WERI-Rb-1 (cell line): ENCODE measurements at places on chromosomes 4 and X.
A peak's percentile ranks its signal among the peaks of the same experiment; 100 is the strongest.

DNA sequence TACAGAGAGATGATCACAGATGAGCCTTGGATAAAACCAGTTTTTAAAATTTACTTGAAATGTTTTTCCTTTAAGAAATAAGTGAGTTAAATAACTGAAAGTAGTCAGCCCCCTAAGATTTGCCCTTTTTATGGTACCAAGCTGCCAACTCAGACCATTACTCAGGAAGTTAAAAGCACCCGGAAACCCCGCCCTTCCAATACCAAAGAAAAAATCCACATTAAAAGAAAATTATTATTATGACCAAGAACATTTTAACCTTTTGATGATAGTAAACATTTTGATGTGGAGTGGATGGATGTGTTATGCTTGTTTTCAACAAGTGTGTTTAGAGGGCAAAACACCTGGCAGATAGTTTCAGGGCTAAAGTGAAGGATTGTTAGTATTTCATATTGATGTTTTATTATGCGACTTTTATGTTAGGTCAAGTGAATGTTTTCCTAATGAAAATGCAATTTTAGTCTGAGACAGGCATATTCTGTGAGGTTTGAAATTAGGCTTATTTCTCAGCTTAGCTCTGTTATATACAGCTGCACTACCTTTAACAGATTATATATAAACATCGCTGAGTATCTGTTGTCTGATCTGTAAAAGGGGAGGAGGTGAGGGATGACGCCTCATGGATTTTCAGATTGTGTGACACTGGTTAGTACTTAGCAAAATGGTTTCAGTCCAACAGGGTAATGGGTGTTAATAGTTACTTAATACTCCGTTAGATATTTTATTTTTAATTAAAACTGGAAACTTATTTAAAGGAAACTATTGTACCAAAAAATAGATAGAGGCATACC, 89.0 kb downstream of the KDM6A start:
- DNase-seq, result no peak

DNA sequence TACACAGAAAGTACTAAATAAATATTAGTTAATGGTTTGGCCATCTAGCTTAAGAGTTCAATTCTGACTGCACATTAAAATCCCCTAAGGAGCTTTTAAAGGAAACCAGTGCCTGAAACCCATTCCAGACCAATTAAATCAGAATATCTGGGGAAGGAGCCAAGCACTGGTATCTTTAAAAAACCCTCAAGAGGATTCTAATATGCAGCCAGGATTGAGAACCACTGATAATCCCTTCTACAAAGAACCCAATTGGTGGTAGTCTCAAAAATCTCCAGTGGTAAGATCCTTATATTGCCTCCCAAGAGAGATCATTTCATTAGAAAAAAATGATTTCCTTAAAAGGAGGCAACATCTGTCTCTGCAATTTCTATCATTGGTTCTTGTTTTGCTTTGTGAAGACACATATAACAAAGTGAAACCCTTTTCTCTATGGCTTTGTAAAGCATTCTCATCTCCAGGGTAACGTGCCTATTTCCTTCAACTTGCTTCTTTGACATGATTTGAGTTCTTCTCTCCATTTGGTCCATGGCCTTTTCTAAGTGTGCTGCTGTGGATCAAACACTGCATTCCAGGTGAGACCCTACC, 3.5 kb downstream of the GPR34 start:
- DNase-seq, result no peak

DNA sequence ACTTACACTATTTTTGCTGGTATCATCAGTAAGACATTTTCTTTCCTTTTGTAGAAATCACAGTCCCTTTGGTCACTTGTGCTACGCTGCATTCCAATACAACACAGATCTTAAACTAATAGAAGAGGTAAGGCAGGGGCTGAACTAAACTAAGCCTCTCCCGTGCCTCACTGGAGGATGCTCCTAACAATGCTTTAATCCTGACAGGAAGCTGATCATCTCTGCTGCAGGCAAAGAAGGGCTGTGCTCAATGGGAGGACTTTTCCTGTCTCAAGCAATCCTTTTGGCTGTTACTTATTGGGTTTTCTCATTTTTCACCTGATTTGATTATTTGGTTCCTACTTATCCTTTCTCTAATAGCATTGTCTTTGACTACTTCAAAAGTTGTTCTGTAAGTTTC, 583.1 kb downstream of the INPP4B start:
- peak; percentile 13 for DNase-seq

DNA sequence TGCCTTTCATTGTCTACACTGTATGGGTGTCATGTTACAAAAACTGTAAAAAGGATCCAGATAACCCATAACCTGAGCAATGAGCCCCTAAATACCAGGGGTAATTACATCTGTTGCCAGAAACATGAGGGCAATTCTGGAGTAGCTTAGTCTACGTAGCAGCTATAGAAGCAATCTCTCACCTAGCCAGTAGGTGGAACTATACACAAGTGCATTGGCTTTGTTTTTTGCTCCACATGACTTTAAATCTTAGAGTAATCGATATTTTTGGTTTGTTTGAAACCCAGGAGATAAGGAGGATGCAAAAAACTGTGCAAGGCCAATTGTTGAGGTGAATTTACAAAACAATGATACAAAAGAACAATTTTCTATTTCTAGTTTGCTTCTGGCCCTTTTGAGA, 57.5 kb downstream of the GPR82 start:
- DNase-seq, result peak; percentile 11

GRCh38 chr4:145045180-145045579, 52.8 kb downstream of the ANAPC10 start:
- no peak for DNase-seq

DNA sequence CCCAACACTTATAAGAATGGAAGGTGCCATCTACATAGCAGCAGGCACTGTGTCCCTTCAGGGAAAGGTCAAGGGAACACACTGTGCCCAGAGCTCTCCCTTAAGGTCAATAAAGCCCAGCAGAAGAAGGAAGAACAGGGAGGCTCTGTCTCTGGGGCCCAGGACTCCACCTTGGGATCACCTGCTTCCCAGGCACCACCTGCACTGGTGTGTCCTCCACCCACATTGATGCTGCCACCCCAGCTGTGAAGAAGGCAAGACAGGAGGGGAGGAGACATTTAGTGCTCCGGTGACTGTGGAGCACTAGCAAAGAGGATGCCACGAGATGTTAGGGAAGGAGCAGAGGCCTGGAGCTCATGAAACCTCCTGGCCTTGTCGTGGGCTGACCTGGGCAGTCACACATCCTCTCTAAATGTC, 53.4 kb downstream of the FHDC1 start:
- no peak for DNase-seq

DNA sequence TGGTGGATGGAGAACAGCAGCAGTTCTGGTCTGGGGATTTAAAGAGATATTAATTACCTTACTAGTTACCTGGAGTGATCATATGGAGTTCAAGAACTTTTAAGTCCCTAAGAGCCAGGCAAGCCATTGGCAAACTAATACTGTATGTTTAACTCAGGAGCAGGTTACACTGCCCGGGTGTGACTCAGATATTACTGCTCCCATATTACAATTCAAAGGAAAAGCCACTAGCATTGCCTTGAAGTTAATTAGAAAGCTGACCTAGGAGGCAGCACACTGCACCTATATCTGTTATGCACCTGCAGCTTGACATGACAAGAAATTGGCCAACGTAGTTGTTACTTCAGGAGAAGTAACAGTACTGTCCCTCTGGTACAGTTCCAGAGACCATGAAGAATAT, 47.2 kb downstream of the GRK4 start:
- no peak for DNase-seq

- no peak for DNase-seq
These were observed 71.5 kb upstream of the VEGFC start for GRCh38 chr4:176864238-176864637.

GRCh38 chr4:142559986-142560385, 286.1 kb downstream of the INPP4B start:
- no peak for DNase-seq

GRCh38 chr4:155787113-155787710, 28.4 kb downstream of the GUCY1B1 start:
- peak; percentile 25 for DNase-seq

GRCh38 chrX:2680486-2681348, 10.4 kb upstream of the CD99 start:
- DNase-seq, result no peak

- no peak for DNase-seq
These were observed 48.8 kb downstream of the PPP2R2C start for GRCh38 chr4:6423575-6423974.

GRCh38 chr4:173187732-173188131, 19.1 kb downstream of the GALNT7 start:
- DNase-seq, result no peak

GRCh38 chr4:147102596-147102995, 156.9 kb upstream of the TTC29 start:
- DNase-seq, result no peak

- no peak for DNase-seq
These were observed at the start of gene HTATSF1 for GRCh38 chrX:136497556-136498052. Gene HTATSF1, plus strand, starts transcription at chrX:136497592. Its CDS starts 93 bp downstream, at chrX:136497685.

DNA sequence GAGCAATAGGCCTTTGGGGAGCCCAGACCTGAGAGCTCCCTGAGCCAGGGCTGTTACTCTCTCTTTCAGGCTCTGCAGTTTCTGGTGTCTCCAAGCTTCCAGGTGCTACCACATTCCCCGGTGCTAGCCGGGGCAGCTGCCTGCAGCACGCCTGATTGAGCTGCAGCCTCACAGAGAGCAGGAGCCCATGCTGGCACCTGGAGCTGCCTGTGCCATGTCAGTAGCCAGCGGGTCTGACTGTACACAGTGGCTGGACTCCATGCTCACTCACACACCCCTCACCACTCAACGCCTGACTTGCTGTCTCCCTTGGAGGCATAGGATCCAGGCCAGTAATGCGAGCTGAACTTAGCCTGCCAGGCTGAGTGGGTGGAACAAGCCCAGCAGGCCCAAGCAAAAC, 800.4 kb upstream of the AGA start:
- no peak for DNase-seq

DNA sequence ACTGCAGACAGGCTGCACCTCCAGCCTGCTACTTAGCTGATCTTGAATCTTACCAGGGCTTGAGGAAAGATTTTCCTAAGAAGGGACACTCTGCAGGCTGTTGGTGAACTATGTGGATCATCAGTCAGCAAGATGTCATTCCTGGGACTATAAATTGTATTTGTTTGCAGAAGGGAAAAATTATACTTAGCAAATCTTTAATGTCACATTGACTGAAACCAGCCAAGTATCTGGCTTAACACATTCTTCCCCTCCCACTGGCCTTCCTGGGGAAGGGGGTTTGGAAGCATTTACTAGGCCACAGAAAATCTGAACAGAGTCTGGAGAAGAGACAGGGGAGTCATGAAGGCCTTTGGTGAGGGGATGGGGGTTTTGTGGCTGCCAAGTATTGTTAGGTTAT, 156.7 kb upstream of the EOLA2 start:
- no peak for DNase-seq
